ENCODE measurements at places on chromosomes 1 and 21.
A peak's percentile ranks its signal among the peaks of the same experiment; 100 is the strongest.

DNA sequence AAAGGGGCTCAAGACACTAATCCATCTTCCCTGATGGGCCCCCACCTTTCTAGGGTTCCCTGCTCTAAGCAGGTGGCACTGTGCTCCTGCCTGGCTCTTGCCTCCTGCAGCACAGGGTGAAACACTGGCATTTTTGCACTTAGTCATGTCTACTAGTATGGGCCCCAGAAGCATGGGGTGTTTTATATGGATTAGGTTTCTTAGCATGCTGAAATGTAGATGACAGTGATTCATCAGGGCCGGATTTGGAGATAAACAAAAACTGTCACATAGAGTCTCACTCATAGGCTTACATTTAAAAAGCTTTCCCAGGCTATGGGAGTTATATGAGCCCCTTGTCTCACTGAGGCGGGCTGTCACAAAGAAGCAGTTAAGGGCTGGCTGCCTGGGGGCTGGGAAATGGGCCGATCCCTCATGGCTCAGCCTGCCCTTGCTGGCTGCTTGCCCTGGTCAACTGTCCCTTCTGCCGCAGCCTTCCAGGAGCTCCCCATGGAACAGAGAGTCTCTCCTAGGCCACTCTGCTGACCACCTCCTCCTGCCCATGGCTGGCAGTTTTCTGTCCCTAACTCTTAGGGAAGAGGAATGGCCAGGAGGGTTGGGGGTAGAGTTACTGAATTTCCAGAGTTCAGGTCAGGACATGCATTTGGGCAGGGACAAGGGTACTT is 6.5 kb downstream of the GALNT2 start:
- no peak for DNase-seq

GRCh38 chr1:950881-951280 is 8.2 kb downstream of the NOC2L start:
- no peak for DNase-seq

GRCh38 chr1:38025664-38026063 is 13.1 kb downstream of the UTP11 start:
- DNase-seq: no peak

DNA sequence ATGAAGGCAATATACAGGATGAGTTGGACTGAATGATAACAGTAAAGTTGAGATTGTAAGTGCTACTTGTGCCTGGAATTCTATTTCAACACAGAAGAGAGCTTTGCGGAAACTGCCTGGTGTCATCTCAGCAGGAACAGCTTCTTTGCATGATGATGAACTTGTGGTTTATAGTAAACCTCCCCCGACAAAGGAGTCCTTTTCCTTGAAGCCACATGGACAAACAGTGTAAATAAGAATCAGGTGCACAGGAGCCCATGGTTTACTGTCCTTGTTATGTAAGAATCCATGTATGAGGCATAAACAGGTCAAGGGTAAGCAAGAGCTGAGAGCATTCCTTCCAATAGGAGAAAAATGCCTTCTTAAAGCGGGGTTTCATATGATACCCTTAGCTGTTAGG is 66.2 kb downstream of the PCNX2 start:
- no peak for DNase-seq

GRCh38 chr1:15304708-15305467 is 57.9 kb downstream of the FHAD1 start:
- DNase-seq: peak; percentile 38

- peak; percentile 92 for DNase-seq
Observed at GRCh38 chr1:23422241-23422877, 2.2 kb downstream of the TCEA3 start.

- no peak for DNase-seq
Observed at GRCh38 chr1:111441573-111442192, 7.4 kb downstream of the WDR77 start.

Data from muscle of leg (tissue), 16 donors.